ENCODE measurements at places on chromosomes 5 and 9.
A peak's percentile ranks its signal among the peaks of the same experiment; 100 is the strongest.

- DNase-seq = no peak
Measured at GRCh38 chr5:98927989-98928872, 576 bp downstream of the CHD1 start.

- DNase-seq = peak; percentile 90
Measured at GRCh38 chr5:136058039-136058971, 29.5 kb downstream of the TGFBI start.

- DNase-seq = no peak
Measured at GRCh38 chr9:84781931-84782866, 112.7 kb downstream of the NTRK2 start.

- no peak for DNase-seq
Measured at GRCh38 chr5:57539281-57539701, 56.7 kb upstream of the ACTBL2 start.

GRCh38 chr5:172168311-172168710 lies 19.7 kb downstream of the STK10 start:
- DNase-seq = no peak

GRCh38 chr5:37552161-37552560 lies 173.0 kb downstream of the WDR70 start:
- DNase-seq = no peak

DNA sequence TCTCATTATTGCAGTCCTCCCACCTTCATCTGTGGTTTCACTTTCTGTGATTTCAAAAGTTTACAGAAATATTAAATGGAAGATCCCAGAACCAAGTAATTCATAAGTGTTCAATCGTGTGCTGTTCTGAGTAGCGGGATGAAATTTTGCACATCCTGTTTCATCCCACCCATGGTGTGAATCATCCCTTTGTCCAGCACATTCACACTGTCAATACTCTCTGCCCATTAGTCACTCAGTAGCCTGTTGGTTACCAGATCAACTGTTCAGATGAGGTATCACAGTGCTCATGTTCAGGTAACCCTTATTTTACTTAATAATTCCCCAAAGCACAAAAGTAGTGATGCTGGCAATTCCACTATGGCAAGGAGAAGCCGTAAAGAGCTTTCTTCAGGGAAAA lies 26.8 kb downstream of the FAM81B start:
- no peak for DNase-seq

DNA sequence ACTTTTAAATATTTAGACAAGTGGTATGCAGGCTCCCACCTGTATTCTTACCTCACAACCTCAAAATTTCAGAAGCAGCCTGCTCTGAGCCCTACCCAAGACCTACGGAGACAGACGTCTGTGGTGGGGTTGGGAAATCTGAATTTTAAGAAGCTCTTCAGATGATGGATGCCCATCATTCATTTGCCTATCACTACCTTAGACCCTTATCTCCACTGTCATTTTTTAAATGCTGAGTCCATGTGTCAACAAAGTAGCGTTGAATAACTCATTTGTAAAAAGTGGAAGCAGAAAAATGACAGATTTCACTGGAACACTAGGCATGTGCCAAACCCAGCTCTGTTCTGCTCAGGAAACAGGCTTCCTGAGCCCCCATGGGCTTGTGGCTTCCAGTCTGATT lies 85.7 kb downstream of the PDE4D start:
- DNase-seq = no peak

All from astrocyte of the cerebellum (primary cell).